Heart left ventricle (tissue), 16 donors: ENCODE measurements at places on chromosomes 2 and 18. TPM values are rescaled to one million over a fixed set of nuclear protein-coding genes. Genes with fewer than 3 reads are reported as not detected.
A peak's percentile ranks its signal among the peaks of the same experiment; 100 is the strongest.

Gene TIA1
- 18.7 TPM for polyA plus RNA-seq

GRCh38 chr2:151630372-151630771 is 103.9 kb downstream of the NEB start:
- no peak for DNase-seq

- DNase-seq, result peak; percentile 34
Measured at GRCh38 chr2:163655667-163656066, 80.1 kb downstream of the FIGN start.

DNA sequence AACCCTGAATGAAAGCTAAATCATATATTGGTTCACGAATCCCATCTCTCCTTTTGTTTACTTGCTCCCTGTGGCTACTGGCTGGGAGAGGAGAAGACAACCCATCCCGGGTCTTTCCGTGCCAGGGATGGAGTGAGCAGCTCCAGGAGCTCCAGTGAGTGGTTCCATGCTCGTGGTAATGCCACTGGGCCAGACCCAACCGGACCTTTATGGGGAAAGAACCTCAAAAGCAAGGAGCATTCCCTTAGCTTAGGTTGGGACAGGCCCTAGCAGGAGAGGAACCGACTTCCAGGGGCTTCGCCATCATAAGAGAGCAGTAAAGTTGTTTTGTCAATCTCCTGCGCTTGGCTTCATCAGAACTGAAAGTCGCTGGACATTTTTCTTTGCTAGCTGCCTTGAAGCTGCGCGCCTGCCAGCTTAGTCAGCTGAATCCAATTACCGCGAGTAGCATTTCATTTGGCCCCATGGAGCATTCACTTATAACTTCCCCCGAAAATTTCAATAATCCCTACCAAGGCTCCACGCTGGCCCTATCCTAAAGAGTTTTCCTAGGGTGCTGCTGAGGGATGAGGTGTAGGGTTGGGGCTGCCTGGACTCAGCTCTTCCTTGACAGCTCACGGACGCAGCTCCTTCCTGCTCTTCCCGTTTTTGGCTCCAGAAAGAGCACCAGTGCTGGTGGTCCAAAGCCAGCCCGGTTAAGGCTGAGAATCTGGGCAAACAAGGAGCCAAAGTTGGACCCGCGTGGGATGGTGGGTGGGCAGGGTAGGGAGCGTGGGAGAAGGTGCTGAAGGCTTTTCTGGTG is 4.9 kb downstream of the HOXD3 start:
- no peak for DNase-seq

Gene DCDC2C
- not detected for polyA plus RNA-seq

- DNase-seq, result no peak
Measured at GRCh38 chr18:35671966-35672603, 90.5 kb downstream of the GALNT1 start.

DNA sequence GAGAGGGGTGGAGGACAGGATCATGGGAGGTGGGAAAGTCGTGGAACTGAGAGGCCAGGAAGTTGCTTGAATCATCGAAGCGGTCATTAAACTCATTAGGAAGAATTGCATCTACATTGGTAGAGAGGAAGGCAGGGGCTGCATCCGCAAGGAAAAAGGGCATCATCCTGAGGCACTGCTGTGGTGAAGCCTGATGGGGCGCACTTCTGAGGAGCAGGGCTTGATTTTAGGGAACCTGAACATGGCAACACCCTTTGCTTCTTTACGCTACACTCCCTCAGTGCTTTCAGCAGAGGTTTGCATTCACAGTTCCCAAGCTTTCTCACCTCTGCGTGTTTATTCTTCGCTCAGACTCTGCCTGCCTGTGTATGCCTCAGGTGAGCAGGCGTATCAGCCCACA is 352.0 kb upstream of the RAB6C start:
- DNase-seq, result no peak

Gene POU3F3
- not detected for polyA plus RNA-seq

DNA sequence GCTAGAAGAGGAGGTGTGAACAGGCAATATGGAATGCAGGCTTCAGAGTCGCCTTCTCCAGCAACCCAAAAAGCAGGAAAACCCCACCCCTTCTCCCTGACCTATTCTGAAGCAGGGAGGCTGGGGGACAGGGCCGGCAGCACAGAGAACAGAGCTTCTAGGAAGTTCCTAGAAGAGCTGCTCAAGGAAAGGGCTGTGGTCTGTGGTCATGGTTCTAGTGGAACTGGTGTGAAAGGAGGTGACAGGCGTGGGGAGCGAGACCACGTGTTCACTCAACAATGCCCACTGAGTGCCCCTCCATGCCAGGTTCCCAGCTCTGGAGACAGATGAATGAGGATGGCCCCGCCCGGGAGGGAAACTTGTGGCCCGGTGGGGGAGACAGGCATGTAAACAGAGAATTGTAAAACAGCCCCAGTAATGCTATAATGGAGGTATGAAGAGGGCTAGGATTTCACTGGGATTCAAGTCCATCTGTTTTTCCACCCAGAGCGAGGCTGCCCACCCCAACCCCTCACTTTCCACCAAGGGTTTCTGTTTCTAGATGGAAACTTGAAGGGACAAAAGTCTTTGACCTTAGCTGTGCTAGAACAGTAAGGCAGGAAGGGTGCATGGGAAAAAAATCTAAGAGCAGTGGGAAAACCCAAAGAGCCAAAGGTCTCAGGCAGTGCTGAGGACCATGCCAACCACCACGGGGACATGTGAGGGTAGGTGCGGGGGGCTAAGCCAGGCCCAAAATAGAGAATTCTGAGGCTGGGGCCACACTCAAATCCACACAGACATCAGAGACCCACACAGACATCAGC is 71.8 kb downstream of the TNS1 start:
- DNase-seq, result no peak

DNA sequence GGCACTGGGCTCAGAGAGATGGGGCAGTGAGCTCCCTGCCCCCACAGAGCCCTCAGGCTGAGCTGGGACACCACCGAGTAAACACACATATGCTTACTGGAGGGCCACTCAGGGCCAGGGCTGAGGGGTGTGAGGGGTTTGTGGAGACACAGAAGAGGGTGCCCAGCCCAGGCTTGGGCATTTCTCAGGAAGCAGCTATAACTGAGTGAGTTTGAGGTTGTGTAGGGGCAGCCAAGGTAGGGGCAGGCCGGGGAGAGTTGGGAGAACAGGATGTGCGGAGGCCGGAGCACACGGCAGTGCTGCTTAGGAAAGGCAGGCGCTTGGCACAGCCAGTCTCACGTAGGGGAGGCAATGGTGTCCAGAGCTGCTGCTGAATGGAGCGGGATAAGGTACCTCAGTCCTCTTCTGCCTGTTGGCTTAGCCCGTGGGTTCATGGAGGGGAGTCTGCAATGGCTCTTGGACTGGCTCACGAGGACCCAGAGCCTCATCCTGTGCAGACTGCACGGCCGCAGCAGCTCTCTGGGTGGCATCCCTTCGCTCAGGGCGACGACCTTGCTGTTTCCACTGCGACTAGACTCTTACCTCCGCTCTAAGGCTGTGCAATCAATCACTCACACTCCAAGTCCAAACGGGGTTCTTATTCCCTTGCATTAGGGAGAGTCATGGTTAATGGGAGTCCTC is 466.1 kb upstream of the HS6ST1 start:
- DNase-seq, result no peak

GRCh38 chr2:134304394-134305108 is 50.7 kb downstream of the MGAT5 start:
- DNase-seq, result no peak

DNA sequence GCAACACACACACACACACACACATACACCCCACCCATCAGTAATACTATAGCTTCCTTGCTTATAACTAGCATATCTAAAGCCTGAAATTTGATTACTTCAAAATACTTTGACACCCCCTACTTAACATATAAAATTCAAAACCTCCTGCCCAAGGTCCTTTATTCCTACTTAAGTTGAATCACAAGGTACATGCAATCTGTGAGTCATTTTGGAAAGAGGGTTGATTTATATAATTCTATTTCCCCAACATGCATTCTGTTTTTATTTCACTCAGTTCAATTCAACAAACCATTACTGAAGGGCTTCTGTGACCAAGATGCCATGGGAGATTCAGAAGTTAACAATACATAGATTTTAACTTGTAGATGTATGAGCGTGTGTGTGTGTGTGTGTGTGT is 420.7 kb downstream of the METTL4 start:
- DNase-seq, result no peak

DNA sequence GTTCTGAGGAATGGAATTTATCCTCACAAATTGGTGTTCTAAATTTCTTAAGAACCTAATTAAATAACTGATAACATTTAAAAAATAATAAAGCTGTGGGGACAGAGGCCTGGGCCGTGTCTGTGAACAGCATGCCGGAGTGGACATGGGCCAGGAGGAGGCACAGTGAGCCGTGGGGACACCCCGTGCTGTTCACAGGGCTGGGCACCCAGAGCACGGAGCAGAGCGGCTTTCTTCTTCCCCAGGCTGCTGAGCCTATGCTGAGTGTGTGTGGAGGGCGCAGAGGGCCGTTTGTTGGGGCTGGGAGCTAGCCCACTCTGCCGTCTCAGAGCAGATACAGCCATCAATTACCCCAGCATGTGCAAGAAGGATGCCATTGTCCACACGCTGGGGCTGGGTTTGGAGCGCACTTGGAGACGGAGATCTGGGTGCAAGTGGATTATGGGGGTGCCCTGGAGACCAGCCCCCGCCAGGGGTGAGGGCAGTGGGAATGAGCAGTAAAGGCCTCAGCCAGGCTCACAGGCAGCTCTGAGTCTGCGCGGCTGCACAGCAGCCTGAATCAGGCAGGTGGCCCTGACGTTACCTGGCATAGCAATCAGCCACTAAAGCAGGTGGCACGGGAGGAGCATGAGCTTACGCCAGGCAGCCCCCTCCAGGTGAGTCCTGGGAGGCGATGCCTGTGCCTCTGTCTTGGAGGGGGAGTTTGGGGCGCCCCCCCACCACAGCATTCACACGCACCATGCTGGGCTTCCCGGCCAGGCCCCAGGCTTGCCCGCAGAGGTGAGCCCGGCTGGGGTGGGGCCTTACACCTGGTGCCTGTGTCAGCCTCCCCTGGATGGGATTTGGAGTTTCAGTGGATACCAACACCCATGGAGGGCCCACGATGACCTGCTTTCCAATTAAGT is 52.1 kb upstream of the SLC66A3 start:
- no peak for DNase-seq

DNA sequence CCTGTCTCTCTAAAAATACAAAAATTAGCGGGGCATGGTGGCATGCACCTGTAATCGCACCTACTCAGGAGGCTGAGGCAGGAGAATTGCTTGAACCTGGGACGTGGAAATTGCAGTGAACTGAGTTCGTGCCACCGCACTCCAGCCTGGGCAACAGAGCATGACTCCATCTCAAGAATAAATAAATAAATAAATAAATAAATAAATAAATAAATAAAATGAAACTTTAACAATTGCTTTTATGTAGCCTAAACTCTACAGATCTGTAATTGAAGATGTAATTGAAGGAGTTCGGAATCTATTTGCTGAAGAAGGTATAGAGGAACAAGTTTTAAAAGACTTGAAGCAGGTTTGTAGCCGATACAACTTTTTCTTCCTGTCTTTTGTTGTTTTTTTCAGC is 2.9 kb downstream of the GTF2A1L start:
- no peak for DNase-seq
